Coronary artery (tissue), 2 donors: ENCODE measurements at places on chromosomes 7 and 10.

- DNase-seq = no peak
These were observed 13.9 kb downstream of the TSPAN14 start for GRCh38 chr10:80468002-80468401.

- no peak for DNase-seq
These were observed 17.3 kb upstream of the C10orf95 start for GRCh38 chr10:102468683-102469082.

GRCh38 chr7:4699841-4700240 lies 17.7 kb downstream of the FOXK1 start:
- DNase-seq = no peak

GRCh38 chr10:72808001-72808400 lies 85.5 kb upstream of the OIT3 start:
- no peak for DNase-seq

- no peak for DNase-seq
These were observed 398.9 kb downstream of the ADRA2A start for GRCh38 chr10:111475720-111476119.

- DNase-seq = no peak
These were observed 97.1 kb downstream of the AGMO start for GRCh38 chr7:15464667-15465121.

DNA sequence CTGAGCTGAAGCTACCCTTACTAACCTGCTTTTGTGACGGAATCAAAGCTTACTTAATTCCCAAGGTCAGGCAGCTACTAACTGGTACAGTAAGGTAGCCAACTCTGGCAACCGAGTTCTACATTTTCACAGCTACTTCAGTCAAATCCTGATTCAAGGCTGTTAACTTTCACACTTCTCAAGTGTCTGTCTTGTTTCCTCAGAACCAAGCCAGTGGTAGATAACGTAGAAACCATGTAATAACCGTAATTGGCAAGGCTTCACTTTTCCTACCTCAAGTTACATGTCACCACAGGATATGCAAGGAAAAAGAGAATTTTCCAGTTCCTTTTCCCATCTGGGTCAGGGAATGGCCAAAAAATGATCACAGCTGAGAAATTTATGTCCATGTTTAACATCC lies 746.7 kb downstream of the NRG3 start:
- DNase-seq = no peak

DNA sequence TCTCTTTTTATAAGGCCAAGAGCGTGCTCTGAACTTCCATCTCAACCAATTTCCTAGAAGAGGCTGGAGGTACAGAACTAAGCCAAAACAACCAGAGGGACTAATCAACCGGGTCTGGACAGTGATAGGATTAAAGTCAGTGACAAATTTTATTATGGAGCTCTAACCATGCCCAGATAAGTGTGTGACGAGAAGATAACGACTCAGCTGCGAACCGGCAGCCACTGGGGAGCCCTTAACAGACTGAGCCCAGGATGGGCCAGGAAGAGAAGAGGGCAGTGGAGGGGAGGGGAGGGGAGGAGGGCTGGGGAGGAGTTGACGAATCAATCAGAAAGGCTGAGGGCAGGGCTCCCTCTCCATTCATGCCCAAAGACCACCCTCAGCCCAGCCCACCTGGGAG lies 119.9 kb downstream of the PLXNA4 start:
- no peak for DNase-seq

DNA sequence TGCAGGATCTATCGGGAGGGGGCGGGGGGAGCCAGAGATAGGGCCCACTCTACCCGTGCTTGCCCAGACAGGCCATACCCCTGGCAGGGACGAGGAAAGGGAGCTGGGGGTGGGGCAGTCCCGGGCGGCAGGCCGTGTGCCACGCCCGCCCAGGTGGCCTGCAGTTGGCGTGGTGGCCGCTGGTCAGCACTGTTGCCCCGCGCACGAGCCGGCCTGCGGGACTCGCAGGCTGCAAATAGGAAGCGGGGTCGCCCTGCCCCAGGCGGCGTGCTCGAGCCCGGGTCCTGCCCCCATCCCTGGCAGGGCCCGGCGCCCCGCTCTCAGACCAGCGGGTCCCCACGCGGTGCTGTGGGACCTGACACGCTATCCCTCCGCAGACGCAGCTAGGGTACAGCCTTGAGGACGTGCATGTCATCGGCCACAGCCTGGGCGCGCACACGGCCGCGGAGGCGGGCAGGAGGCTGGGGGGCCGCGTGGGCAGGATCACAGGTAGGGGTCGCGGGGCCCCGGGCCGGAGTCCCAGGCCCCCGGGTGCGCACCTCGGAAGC lies 6.7 kb downstream of the PNLIPRP2 start:
- DNase-seq = no peak

DNA sequence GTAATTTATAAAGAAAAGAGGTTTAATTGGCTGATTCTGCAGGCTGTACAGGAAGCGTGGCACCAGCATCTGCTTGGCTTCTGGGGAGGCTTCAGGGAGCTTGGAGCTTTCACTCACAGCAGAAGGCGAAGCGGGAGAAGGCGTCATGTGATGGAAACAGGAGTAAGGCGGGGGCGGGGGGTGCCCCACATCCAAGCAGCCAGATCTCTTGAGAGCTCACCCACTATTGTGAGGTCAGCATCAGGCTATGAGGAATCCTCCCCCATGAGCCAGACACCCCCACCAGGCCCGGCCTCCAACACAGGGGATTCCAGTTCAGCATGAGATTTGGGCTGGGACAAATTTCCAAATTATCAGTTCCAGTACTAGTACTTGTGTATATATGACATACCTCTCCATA lies 46.2 kb downstream of the WDR37 start:
- DNase-seq = no peak

GRCh38 chr7:158710651-158711102 lies 6.1 kb upstream of the NCAPG2 start:
- no peak for DNase-seq
